ENCODE measurements at places on chromosomes 12 and 14.

GRCh38 chr12:96514328-96514727 lies 25.0 kb downstream of the CFAP54 start:
- H3K27ac ChIP-seq, result no peak overlapping the region
- H3K27me3 ChIP-seq, result no peaks in the 10 kb centered on the region
- no peak overlapping the region for H3K4me3 ChIP-seq
- H3K36me3 ChIP-seq, result no peaks in the 10 kb centered on the region
- H3K4me1 ChIP-seq, result peaks cover 15% of the 10 kb centered on the region

DNA sequence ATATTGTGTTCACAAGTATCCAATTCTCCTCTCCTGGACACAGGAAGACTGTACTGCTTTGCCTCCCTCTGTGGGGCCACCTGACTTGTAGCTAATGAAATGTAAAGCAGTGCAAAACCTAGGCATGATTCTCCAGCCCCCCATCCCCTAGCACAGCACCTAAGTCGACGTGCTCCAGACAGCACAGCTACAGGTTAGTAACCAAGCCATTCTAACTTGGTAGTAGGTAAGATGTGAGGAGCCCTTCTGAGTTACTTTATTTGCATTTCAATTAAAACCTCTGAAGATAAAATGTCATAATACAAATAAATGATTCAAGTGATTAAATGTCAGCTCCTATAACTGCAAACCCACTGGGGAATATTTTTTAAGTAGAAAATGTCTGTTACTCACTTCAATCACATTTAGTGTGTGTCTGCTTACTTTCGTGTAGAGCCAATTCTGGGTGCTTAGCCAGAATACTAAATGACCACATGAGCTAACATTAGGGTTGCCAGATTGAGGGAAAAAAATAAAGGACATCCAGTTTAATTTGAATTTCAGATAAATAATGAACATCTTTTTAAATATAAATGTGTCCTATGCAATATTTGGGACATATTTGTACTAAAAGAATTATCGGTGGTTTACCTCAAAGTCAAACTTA lies 64.8 kb upstream of the HIF1A start:
- no peaks in the 10 kb centered on the region for H3K27me3 ChIP-seq
- no peak overlapping the region for H3K27ac ChIP-seq
- peaks cover 2% of the 10 kb centered on the region for H3K4me1 ChIP-seq

DNA sequence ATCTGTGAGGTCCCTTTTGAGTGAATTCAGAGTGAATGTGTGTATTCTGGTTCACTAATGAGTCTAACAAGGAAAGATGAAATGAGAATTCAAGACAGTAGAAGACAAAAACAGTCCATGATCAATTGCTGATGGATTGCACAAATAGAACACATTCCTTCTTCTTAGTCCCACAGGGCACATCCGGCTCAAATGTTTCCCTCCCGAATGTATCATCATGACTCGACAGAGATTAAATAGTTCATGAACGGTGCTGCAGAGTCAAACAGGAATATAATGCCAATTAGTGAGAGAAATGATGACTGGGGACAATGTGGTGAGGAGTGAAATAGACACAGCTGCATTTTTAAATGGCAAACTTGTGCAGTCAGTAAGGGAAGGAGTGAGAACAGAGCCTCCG lies 11.5 kb upstream of the SFSWAP start:
- H3K36me3 ChIP-seq, result no peaks in the 10 kb centered on the region
- DNase-seq, result no peak
- H3K4me3 ChIP-seq, result no peak overlapping the region
- H3K4me1 ChIP-seq, result peaks cover 7% of the 10 kb centered on the region

GRCh38 chr14:53840444-53840843 lies 116.2 kb downstream of the BMP4 start:
- no peak overlapping the region for H3K27ac ChIP-seq
- no peak overlapping the region for H3K4me3 ChIP-seq
- no peaks in the 10 kb centered on the region for H3K36me3 ChIP-seq
- H3K4me1 ChIP-seq, result no peaks in the 10 kb centered on the region

DNA sequence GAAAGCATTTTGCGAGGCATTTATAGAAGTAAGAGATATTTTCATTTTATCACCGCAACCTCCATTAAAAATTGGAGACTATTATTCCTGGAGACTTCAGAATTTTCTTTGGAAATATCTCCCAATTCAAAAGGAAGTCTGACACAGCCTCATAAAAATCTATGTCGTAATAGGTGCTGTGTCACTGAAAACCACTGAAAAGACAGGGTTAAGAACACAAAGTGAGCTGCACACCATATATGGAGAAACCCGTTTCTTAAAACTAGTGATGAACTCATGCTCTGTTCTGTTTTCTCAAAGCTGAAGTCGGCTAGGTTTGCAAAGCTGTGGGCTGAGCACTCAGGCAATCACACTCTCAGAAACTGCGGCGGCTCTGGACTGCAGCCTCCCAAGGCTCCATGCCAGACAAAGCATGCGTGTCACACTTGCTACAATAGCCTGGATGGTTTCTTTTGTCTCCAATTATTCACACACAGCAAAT lies at the start of gene GLIPR1:
TSS of gene GLIPR1 (plus strand) at position 287 of the 481 bp plus-strand sequence. CDS start at position 413, 126 bp downstream.
- H3K4me1 ChIP-seq, result peaks cover 73% of the 10 kb centered on the region
- peak within 1 kb of the TSS; percentile 87 for H3K4me3 ChIP-seq
- peak within 1 kb of the TSS; percentile 92 for H3K27ac ChIP-seq
- peaks cover 13% of the 10 kb centered on the region for H3K36me3 ChIP-seq

- peak overlapping the region; percentile 73 for H3K27ac ChIP-seq
- H3K4me1 ChIP-seq, result peaks cover 53% of the 10 kb centered on the region
- no peaks in the 10 kb centered on the region for H3K36me3 ChIP-seq
- H3K27me3 ChIP-seq, result peaks cover 4% of the 10 kb centered on the region
- DNase-seq, result peak; percentile 75
These were observed 166.1 kb upstream of the CCND2 start for GRCh38 chr12:4107436-4107878.

DNA sequence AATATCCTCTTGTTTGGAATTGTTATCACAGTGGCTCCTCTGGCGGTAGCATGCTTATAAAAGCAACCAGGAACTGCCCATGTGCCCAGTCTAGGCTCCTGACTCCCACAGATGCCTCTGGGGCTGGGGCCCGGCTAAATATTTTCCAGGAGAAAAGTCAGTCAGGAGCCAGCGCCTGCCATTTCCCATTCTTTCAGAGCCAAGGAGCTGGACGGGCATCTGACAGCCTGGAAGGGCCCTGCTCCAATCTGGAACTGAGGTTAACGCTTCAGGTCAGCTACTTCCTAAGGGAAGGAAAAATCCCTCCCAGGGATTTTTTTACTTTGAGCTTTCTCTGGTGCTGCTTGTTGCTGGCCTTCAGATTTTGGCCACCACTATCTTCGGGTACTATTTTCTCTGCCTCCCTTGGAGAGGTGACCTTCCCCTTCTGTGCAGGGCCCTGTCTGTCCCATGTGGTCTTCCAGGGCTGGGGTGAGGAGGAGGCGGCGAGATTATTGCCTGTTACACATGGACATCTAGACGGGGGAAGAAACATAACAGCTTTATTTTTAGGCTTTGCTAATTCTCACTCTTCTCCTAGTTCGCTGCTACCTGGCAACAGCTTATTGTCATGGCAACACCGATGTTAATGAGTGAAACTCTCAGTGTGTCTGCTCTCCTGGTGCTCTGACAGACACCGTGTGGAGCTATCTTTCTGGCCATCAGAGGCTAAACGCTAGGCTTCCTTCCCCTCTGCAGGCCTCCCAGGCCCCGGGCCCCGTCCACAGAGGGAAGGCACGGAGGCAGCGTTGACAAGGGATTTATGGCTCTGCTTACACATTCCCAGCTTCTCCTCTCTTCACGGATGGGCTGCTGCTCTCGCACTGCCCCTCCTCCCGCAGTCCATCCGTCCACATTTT lies 160.4 kb downstream of the CACNA1C start:
- no peaks in the 10 kb centered on the region for H3K36me3 ChIP-seq
- no peak overlapping the region for H3K4me3 ChIP-seq
- DNase-seq, result no peak
- H3K27ac ChIP-seq, result no peak overlapping the region
- peaks cover 15% of the 10 kb centered on the region for H3K27me3 ChIP-seq

DNA sequence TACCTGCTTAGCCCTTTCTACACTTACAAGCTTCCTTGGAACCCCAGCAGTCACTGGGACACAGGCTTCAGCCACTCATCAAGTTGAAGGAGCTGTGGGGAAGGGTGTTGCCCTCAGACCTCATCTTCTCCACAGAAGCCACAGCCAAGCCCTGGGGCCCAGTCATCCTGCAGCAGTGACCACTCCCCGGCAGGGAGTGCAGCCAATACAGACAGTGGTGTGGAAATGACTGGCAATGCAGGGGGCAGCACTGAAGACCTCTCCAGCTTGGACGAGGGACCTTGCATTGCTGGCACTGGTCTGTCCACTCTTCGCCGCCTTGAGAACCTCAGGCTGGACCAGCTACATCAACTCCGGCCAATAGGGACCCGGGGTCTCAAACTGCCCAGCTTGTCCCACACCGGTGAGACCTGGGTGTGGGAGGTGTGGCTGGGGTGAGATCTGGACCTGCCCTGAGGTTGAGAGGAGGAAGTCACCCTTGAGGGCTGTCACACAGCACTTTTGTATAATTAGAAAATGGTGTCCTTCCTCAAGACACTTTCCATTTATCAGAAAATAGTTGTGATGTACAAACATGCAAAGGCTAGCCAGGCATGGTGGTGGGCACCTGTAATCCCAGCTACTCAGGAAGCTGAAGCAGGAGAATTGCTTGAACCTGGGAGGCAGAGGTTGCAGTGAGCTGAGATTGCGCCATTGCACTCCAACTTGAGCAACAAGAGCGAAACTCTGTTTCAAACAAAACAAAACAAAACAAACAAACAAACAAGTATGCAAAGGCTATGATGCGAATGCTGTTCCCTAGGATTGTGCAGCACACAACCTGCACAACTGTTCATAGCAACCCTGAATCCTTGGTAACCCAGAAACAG lies 9.9 kb downstream of the GLI1 start:
- H3K27ac ChIP-seq, result no peak overlapping the region
- DNase-seq, result no peak
- peaks cover 40% of the 10 kb centered on the region for H3K36me3 ChIP-seq

- H3K4me1 ChIP-seq, result no peaks in the 10 kb centered on the region
- no peak overlapping the region for H3K4me3 ChIP-seq
- H3K36me3 ChIP-seq, result peaks cover 76% of the 10 kb centered on the region
- no peak for DNase-seq
These were observed 11.5 kb upstream of the PRKAG1 start for GRCh38 chr12:49030119-49030518.

GRCh38 chr14:94571395-94571794 lies 9.8 kb upstream of the SERPINA5 start:
- no peak overlapping the region for H3K4me3 ChIP-seq
- no peaks in the 10 kb centered on the region for H3K4me1 ChIP-seq
- no peaks in the 10 kb centered on the region for H3K36me3 ChIP-seq
- no peak overlapping the region for H3K27ac ChIP-seq
- no peaks in the 10 kb centered on the region for H3K27me3 ChIP-seq
- DNase-seq, result no peak

DNA sequence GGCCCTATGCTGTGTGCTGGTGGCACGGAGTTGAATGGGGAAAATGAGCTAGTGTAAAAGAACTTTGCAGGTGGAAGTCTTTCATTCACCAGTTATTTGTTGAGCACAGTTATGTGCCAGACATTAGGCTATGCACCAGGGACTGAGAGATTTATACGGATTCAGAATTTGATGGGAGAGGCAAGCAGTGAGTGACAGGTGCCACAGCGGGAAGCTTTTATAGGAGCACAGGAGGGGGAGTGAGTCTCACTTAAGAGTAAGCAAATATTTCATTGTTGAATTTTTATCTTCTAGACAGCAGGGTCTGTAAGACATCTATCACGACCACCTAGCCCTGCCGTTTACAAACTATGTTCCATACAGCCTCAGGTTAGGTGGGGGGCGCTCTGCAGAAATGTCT lies 320.6 kb downstream of the SNAPC1 start:
- H3K4me1 ChIP-seq, result peaks cover 5% of the 10 kb centered on the region
- no peak overlapping the region for H3K27ac ChIP-seq
- no peak for DNase-seq
- no peaks in the 10 kb centered on the region for H3K36me3 ChIP-seq
- peaks cover 15% of the 10 kb centered on the region for H3K27me3 ChIP-seq
- H3K4me3 ChIP-seq, result no peak overlapping the region

- no peaks in the 10 kb centered on the region for H3K36me3 ChIP-seq
- no peaks in the 10 kb centered on the region for H3K4me1 ChIP-seq
- no peak for DNase-seq
- H3K27ac ChIP-seq, result no peak overlapping the region
- no peak overlapping the region for H3K4me3 ChIP-seq
These were observed 24.5 kb downstream of the SLC38A4 start for GRCh38 chr12:46801293-46801692.

GRCh38 chr14:68574906-68575305 lies 218.0 kb downstream of the ZFP36L1 start:
- no peaks in the 10 kb centered on the region for H3K4me1 ChIP-seq
- H3K4me3 ChIP-seq, result no peak overlapping the region
- no peaks in the 10 kb centered on the region for H3K36me3 ChIP-seq
- no peaks in the 10 kb centered on the region for H3K27me3 ChIP-seq
- no peak for DNase-seq
- H3K27ac ChIP-seq, result no peak overlapping the region

DNA sequence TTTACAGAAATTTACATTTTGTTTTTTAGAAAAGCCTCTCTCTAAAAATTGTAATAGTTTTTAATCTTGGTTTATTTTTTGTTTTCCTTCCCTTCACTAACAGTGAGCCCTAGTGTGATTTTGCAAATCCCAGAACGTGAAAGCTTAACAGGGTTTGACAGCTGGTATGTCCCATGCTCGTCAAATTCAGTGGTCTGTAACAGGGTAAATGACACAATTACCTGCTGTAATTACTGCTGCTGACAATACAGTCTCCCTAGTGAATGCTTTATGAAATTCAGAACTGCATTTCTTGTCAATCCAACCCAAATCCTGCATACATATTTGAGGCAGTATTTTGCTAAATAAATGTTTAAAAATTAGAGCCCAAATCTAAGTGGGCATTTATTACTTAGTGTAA lies 249.2 kb downstream of the NELL2 start:
- H3K4me3 ChIP-seq, result no peak overlapping the region
- no peak for DNase-seq
- H3K4me1 ChIP-seq, result no peaks in the 10 kb centered on the region
- H3K36me3 ChIP-seq, result no peaks in the 10 kb centered on the region

DNA sequence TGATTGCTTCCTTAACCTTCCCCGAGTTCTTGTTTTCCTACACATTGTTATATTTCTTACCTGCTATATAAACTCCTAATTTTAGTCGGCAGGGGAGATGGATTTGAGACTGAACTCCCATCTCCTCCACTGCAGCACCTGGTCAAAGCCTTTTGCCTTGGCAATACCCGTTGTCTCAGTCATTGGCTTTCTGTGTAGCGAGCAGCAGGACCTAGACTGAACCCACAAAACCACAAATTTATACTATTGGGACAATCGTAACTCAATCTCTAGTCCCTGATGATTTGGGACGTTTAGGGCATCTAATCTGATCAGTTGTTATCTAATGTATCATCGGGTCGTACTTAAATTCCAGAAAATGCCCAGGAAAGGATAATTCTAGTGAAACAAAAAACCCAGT lies 37.8 kb upstream of the BAZ1A start:
- H3K27ac ChIP-seq, result no peak overlapping the region
- no peak for DNase-seq
- H3K4me3 ChIP-seq, result no peak overlapping the region
- H3K36me3 ChIP-seq, result no peaks in the 10 kb centered on the region
- H3K27me3 ChIP-seq, result no peaks in the 10 kb centered on the region

All from activated T-helper 2 cell treated with anti-CD3 and anti-CD28 coated beads, Interferon-gamma antibody, Interleukin-2, Interleukin-4, amounts not matched to agents 10 μg/mL and 5 μg/mL and 100 μg/mL, durations not matched to agents 14 hours and 24 hours and 36 hours (primary cell).